ENCODE measurements at places on chromosomes 5 and 9.

GRCh38 chr5:81805086-81805485, 54.2 kb upstream of the SSBP2 start:
- no peak for DNase-seq

- peak; percentile 30 for DNase-seq
Observed at GRCh38 chr5:50962934-50963872, 296.8 kb downstream of the PARP8 start.

- no peak for DNase-seq
Observed at GRCh38 chr5:73640861-73641320, 14.9 kb downstream of the ARHGEF28 start.

GRCh38 chr5:181187500-181188213, 17.3 kb downstream of the TRIM7 start:
- DNase-seq: no peak

DNA sequence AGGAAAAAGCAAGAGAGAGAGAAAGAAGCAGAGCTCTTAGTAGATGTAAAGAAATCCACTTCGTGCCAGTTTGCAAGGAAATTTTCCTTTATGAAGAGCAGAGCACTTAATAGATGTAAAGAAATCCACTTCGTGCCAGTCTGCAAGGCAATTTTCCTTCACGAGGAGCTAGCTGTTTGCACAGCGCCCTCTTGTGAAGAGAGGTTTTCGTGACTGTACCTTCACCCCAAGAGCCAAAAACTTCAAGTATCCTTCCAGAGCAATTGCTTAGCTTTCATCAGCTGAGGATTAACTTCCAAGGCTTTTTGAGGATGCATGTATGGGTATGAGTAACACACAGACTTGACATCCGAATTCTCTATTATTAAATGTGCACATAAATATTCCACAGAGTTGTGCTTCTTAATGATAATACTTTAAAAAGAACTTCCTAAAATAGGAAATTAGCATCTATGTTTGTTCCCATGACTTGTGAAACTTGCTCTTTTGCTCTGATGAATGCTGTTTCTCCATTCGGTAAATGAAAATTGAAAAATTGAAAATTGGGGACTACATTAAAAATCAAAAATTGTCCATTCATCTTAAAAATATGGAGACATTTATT, 525.6 kb downstream of the PDE4D start:
- no peak for DNase-seq

- no peak for DNase-seq
Observed at GRCh38 chr5:17167171-17167891, 50.1 kb upstream of the BASP1 start.

- no peak for DNase-seq
Observed at GRCh38 chr5:82151662-82152061, 126.5 kb downstream of the RPS23 start.

DNA sequence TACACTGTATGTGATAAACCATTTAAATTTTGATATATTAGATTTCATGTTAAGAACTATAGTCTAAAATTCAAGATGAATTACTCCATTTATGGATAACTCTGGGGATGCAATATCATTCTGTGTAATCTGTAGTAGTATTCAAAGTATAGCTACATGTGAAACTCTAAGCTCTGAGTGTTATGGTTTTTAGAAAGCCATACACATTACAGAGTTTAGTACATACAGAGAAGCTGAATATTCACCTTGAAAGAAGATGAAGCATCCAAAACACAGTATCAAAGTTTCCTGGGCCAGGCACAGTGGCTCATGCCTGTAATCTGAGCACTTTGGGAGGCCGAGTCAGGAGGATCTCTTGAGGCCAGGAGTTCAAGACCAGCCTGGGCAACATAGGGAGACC, 25.0 kb downstream of the ABHD17B start:
- no peak for DNase-seq

DNA sequence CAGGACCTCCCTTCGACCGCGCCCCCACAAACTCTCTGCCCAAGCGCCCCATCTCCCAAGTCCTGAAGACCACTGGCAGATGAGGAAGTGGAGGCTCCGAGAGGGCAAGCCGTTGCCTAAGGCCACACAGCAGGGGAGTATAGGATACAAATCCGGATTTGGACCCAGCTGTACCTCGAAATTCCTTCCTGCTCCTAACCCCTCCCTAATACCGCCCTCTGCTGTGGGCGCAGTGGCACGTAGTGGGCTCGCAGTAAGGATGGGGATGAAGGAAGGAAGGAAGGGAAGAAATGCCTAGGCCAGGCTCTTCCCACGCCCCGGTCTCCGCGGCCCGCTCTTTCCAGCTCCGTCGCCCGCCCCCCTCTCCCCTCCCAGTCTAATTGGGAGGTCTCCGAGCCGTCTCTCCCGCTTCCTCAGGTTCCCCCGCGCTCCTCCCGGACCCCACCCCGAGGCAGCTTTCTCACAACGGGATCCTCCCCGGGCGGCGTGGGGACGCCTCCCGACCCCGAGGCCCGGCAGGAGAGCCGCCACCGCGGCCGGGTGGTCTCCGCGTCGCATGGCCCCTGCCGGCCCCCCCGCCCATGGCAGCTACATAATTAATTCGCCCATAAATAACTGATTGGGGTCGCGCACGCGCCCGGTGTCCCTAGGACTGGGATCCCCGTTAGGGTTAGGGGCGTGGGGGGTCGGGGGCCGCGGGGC, 138.9 kb downstream of the C9orf50 start:
- no peak for DNase-seq

DNA sequence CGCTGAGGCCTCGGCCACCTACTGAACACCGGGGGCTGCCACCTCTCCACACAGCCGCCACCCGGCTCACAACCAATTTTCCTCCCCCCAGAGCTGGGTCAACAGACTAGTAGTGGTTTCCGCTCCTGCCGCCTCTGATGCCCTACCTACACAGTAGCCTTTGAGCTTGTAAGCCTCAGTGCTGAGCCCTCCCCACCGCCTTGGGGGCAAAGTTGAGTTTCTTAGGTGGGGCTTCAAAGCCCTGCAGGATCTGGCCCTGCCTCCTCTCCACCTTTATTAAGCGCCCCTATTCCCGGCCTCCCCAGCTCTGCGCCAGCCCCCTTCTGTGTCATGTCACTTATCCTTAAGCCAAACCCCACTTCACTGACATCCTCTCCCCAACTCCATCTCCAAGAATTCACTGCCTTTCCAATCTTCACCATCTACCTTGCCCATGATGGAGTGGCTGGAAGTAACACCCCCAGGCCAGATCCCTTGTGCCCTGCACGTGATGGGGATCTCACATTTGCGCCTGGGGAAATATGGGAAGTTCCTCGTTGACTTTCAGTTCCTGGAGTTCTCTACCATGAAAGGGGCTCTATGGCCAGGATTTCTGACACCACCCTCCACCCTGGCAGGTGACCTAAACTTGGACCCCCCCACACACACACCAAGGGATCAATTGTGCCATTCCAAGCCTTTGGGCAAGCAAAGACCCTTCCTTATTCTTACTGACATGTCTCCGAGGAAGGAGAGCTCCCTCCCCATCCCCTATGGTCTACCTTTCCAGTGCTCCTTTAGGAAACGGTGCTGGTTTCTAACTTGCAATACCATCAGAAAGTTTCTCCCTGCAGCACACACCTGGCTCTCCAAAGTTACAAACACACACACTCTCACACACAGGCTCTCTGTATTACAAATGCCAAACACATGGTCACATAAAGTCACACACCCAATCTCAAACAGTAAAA, 2.7 kb upstream of the CNTFR start:
- no peak for DNase-seq

- DNase-seq: no peak
Observed at GRCh38 chr5:58871648-58872242, 288.9 kb downstream of the RAB3C start.

DNA sequence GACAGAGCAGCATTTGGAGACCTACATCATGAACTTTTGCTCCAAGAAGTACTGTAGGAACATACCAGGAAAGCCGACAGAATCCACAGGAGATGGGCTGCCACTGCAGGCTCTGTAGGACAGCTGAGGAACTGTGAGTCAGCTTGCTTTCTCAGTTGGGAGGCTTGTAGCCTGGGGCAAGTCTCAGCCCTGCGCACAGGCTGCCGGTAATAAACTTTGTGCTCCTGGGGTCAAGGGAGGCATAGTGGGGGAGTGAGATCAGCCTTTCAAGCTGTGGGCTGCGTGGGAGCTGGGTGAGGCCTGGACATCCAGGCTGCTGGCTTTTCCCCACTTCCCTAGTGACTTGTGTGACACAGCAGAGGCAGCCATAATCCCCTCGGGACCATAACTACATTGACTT, 718.0 kb upstream of the CDH10 start:
- no peak for DNase-seq

- DNase-seq: no peak
Observed at GRCh38 chr5:90549729-90550275, 8.8 kb upstream of the ADGRV1 start.

- DNase-seq: no peak
Observed at GRCh38 chr5:9495121-9495520, 50.8 kb downstream of the SEMA5A start.

GRCh38 chr9:136222906-136223285, 18.0 kb upstream of the LHX3 start:
- no peak for DNase-seq

DNA sequence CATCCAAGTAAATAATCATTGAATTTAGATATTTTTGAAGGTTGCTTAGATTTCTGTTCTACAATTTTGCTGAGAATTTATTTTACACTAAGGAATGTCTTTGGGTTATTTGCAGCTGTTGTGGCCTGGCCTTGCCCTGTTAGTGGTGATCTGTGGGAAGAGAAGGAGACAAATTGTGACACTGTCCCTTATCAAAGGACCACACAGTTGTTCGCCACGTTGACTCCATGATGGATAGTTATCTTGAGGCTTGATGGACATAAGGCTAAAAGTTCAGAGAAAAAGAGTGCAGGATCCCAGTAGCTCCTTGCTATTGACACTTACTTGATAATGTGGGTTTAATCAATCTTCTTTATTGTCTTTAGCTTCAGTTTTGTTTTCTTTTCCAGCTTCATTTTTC, 186.6 kb upstream of the MEF2C start:
- DNase-seq: no peak

GRCh38 chr9:112002131-112002846, 105.7 kb downstream of the UGCG start:
- no peak for DNase-seq

DNA sequence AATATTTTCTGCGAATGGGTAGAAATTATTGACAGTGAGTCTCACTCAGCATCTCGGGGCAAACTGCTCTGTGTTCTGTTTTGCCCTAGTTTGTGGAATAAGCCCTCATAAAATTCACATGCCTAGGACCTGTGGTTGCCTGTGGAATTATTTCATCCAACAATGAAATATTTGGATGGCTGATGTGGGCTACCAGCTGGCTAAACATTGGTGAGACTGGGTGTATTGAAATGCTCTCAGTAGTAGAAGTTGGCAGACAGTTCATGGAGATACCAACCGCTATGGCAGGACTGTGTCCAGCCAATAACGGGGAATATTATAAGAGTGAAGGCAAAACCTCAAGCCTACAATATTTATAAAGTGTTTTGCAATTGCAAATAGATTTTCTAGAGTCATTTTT, 344.1 kb upstream of the RPS23 start:
- no peak for DNase-seq

GRCh38 chr5:8869932-8870331, 675.9 kb downstream of the SEMA5A start:
- DNase-seq: no peak

DNA sequence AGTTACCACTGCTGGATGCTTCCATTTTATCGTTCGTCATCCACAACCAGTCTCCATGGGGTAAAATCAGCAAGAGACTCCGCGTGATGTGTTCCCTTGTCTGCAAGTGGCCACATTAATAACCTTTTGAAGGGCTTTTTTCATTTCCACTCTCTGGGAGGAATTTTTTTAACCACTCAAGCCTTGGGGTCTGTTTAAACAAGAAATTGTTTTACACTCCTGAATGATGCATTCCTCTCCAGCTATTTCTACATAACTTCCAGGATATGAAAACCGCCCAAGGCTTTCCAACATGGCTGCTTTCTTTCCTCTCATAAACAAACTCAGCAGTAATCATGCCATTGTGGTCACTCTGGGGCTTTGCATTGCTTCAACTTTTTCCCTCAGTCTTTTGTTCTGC, 217.2 kb upstream of the DAPK1 start:
- DNase-seq: no peak

- no peak for DNase-seq
Observed at GRCh38 chr5:133220851-133221674, 169.2 kb downstream of the HSPA4 start.

GRCh38 chr9:124126648-124127646, 115.4 kb downstream of the LHX2 start:
- DNase-seq: peak; percentile 65

- no peak for DNase-seq
Observed at GRCh38 chr9:137286975-137287383, 9.5 kb downstream of the TOR4A start.

GRCh38 chr5:146921225-146921624, 42.7 kb upstream of the PPP2R2B start:
- DNase-seq: no peak

DNA sequence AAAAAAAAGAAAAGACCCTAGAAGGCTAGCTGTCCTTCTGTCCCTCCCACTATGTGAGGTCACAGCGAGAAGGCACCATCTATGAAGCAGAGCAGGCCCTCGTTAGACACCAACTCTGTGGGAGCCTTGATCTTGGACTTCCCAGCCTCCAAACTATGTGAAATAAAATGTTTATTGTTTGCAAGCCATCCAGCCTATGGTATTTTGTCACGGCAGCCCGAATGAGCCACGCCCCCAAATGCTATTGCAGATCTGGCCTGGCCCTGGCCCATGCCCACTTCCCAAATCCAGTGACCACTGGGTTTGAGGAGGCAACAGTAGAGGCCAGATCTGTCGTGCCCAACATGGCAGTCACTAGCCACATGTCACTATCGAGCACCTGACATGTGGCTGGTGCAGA, 10.8 kb downstream of the STK10 start:
- no peak for DNase-seq

DNA sequence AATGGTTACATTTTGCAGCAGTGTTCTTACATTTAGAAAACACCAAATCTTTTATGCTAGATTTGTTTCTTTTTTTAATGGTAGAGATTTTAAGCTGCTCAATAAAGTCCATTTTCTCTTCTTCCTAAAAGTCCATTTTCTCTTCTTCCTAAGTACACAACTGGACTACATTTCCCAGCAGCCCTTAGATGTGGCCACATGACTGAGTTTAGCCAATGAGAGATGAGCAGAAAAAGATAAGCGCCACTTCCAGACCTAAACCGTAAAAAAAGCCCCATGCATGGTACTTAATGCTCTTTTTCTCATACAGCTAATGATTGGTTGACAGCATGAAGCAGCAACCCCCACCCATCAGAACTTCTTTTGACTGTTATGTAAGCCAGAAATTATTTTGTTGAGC, 206.7 kb downstream of the FAM114A2 start:
- DNase-seq: no peak

GRCh38 chr9:93303258-93303771, 119.4 kb downstream of the WNK2 start:
- DNase-seq: no peak

GRCh38 chr9:130200038-130200849, 28.0 kb downstream of the NCS1 start:
- DNase-seq: no peak

All from activated T-helper 1 cell treated with anti-CD3 and anti-CD28 coated beads, Interleukin-2, amount 50 U/mL, for 16 hours (primary cell).